HL-60 (cell line): ENCODE measurements at places on chromosomes 16 and 17.
A peak's percentile ranks its signal among the peaks of the same experiment; 100 is the strongest.

- no peak for DNase-seq
These were observed 1.1 kb downstream of the PLLP start for GRCh38 chr16:57283214-57283958.

GRCh38 chr16:69324013-69324531 lies 6.3 kb downstream of the PDF start:
- peak; percentile 44 for DNase-seq

DNA sequence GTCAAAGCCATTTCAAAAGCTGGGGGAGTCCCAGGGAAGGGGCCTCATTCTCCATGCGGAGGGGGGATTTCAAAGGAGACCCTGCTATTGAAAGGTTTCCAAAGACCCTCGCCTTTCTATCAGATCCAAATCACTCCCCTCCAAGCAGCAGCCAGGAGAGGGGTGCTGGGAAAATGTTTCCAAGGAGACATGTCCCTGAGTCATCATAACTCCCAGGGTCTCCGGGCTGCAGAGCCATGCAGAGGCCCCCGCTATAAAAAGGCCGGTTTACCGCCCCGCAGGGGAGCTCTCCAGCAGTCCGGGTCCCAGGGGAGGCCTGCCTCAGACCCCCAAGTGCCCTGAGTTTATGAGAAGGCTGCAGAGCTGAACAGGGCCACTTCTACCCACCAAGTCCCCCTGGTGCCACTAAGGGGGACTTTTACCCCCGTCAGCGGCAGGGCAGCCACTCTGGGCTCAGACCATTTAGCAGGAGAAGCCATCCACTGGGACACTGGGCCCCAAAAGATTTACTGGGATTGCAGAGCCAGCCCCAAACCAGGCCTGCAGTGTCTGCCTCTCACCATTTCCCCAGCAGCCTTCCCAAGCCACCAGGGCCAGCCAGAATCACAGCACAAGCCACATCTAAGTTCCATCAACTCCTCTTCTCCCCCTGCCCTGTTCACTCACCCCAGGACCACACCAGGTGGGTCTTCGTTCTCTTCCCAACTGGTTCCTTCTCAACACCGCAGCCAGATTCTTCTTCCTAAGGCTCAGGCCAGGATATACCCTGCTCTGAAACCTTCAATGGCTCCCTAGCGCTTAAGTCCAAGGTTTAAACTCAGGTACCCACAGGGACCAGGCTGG lies 234.4 kb downstream of the ZNF423 start:
- DNase-seq: no peak

DNA sequence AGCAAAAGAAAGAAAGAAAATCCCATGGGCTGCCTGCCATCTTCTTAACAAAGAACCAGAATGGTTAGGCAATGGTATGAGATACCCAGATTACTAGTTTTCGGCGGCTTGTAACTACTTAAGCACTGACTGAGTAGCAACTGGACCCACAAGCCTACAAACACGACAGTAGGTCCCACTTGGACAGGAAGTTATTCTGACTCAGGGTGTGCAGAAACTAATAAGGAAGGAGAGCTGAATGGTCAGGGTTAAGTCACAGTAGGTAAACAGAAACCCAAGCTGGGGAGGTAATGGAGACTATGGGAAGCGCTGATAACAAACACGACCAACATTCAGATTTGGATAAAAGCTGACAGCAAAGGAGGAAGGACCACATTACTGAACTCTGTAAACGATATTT lies 10.4 kb upstream of the HLF start:
- DNase-seq: no peak

DNA sequence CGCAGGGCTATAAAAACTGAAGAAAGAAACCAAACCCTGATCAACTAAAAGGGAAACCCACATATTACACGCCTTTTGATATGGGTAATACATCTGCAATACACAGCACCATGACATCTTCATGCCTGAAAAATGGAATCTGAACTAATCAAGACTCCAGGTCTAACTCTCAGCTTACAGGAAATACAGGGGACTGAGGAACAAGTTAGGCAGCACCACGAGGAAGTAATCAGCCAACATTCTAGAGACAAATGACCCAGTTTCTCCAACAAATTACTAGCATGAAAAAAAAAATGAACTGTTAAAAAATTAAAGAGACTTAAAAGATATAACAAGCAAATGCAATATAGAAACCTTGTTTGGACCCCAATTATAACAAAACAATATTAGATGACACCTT lies 9.1 kb downstream of the SLC39A11 start:
- no peak for DNase-seq

DNA sequence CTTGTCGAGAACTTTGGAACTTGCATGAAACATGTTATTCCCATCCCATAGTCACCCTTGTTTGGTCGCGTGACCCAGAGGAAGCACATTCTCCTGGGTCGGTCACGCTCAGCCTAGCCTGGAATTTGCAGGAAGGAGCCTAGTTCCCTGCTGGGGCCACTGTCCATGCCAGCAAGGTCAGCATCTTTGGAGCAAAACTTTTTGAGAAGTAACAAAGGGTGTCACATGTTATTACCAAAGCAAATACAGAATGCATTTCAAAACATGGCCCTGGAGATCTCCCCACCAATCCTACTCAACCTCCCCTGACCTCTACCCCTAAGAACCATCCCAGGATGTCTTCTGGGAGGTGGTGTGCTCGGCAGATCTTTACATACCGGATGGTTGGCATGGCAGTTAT lies 26.2 kb upstream of the IRF8 start:
- no peak for DNase-seq

GRCh38 chr17:15036238-15036637 lies 228.9 kb downstream of the PMP22 start:
- DNase-seq: no peak

GRCh38 chr17:77363821-77364361 lies 223.1 kb downstream of the SEC14L1 start:
- DNase-seq: no peak

DNA sequence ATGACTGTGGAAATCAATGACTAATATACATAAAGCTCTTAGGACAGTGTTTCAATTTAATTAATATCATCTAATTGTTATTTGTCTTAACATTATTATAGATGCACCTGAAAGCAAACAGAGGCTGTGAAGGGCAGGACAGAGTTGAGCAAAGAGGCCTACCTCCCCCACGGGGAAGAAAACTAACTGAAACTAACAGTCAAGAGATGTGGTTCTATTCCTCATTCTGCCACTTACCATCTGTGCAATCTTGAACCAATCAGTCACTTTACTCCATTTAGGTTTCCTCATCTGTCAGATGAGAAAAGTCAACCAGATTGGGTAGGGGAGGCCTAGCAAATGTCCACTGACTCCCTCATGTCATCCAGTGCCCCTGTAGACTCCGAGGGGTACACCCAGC lies 59.1 kb downstream of the C17orf67 start:
- no peak for DNase-seq

DNA sequence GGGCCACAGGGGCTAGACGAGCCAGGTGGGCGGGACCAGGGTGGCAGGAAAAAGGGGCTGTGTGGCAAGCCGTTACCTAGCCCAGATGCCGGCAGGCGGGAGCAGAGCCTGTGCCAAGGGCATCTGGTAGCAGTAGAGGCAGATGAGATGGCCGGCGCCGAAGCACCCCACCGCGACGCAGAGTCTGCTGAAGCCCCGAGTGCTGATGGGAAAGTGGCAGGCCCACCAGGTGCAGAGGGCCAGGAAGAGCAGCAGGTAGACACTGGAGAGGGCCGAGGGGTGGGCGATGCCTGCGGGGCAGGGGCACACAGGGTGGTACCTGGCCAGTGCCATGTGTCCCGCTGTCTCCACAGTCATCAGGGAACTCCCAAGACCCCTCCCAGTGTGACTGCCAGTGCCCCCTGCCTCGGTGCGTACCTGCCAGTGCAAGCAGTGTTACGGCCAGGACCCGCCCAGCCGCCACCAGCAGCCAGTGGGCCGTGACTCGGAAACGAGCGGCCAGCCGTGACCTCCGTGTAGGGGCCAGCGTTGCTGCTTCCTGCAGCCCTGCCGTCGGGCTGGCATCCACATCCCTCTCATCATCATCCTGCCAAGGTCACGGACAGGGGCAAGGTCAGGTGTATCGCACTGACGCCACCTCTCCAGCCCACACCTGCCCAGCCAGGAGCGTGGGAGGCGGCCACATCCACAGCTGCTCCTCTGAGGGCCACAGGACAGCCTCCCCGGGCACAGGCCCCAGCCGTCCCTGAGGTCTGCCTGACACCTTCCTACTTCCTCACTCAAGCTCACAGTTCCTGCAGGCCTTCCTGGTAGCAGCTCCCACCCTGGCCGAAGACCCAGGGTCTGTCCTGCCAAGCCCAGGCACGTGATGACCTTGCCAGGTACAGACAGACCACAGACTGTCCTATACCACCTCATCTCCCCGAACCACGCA lies 32.1 kb downstream of the CTU2 start:
- DNase-seq: no peak

DNA sequence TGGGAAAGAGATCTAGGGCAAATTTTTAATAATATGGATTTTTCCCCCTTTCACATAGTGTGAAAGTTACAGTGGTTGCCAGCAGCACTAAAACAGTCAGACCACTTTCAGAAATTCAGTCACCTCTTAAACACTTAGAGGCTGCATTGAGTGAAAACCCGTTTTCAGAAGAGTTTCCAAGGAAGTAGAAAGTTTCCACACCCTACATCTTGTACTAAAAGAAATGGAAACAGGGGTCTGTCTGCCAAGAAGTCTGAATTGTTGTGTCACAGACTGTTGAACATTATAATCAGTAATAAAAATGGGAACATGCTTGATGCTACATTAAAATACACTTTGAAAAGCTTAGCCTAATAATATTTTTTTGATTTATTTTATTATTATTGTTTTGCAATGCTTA lies 278.9 kb upstream of the KCNJ16 start:
- DNase-seq: no peak

DNA sequence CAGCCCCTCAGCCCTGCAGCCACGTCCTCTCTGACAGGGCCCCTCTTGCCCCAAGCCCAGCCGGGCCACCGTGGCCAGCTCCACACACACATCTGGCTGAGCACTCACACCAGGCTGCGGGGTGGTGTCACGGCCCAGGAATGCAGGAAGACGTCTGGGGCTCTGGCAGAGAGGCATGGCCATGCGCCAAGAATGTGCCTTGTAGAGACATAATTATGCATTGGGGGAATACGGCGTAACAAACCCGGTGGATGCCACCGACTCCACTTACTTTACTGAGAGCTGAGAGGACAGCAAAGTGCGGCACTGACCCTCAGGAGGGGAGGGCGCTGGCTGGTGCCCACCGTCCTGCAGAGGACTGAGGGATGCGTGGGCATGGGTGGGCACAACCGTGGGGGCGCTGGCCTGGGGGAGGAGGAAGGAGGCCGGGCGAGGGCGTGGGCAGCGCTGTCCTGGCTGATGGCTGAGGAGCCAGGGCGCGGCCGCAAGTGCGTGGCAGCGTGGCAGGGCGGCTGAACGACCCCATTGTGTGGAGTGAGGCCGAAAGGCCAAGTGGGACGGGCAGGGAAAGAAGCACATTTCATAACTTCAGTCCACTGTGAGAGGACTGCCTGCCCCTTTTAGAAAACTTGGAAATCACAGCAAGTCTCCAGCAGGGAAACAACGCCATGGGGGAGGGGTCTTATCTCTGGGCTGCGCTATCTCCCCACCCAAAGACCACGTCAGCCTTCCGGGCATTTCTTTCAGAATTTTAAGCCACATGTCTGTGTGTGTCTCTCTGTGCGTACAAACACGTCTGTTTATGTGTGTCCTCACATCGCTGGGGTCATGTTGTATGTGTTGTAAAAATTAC lies 30.6 kb downstream of the METRNL start:
- no peak for DNase-seq

- DNase-seq: peak; percentile 78
These were observed 33.9 kb downstream of the BAHCC1 start for GRCh38 chr17:81428948-81429774.
